ENCODE measurements at places on chromosomes 7 and 10.

DNA sequence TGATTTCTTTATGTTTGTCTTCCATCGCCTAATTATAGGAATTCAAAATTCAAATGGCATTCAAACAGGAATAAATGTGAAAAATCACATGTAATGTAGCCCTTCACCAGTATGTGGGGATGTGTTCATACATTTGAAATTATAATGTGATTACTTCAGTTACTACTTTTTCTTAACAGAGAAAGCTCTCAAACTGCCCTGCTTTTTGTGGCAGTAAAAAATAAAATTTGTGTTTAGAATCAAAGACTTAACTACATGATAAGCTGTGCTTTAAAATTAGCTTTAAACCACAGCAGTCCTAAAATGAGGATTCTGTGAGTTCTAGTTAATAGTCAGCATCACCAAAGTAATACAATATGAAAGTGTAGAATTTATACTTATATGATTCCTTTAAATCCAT, 7.8 kb upstream of the HERC4 start:
- DNase-seq: no peak

- DNase-seq: no peak
Measured at GRCh38 chr10:224571-224970, 89.3 kb downstream of the ZMYND11 start.

- no peak for DNase-seq
Measured at GRCh38 chr7:17131983-17132655, 166.3 kb upstream of the AHR start.

- no peak for DNase-seq
Measured at GRCh38 chr7:92615861-92616260, 25.7 kb upstream of the FAM133B start.

DNA sequence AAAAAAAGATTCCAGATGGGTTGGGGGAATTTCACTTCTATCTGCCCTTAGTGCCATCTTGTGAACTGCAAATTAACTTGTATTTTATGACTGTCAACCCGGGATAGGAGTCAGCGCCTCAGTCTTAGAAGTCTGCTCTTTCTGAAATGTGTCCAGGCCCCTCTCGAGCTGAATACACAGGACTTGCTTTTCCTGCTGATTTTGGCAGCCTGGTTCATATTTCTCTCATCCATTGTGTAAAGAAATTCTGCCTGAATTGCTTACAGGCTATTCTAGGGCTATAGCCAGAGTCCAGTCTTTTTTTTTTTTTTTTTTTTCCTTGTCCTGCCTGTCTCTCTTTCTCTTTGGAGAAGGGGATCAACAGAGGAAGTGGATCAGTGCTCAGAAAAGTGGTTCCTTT, 24.6 kb downstream of the GATA3 start:
- no peak for DNase-seq

DNA sequence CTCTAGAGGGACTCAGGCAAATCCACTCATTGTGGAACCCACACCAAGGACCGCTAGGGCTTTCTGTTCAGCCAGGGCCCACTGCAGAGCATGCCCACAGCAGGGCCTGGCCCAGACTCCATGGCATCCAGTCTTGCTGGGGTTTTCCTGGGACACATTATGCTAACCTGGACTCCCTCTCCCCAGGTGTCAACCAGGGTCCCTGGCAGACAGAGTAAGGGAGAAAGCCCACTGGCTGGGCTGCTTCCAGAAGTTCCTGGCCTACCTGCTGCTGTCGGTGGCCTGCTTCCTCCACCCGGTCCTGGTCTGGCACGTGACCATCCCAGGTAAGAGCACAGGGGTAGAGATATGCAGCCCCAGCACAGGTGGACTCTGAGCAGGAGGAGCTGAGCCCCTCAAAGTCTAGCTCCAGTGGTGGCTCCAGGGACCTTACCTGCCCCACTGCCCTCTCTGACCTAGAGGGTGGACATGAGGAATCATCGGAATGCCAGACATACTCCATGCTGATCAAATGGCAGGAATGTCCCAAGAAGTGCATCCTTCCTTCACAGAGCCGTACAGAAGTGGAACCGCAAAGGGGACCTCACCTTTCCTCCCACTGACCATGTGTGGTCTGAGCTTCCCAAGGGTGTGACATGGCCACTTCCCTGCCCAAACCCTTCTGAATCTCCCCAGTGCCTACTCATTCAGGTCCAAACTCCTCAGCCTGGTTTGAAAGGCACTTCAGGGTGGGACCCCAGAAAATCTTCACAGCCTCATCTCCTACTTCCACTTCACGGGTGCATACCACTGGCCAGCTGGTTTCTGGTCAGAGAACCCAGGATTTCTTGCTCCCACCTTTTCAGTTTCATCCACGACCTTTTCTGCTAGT, 22.5 kb downstream of the TMEM72 start:
- DNase-seq: no peak

DNA sequence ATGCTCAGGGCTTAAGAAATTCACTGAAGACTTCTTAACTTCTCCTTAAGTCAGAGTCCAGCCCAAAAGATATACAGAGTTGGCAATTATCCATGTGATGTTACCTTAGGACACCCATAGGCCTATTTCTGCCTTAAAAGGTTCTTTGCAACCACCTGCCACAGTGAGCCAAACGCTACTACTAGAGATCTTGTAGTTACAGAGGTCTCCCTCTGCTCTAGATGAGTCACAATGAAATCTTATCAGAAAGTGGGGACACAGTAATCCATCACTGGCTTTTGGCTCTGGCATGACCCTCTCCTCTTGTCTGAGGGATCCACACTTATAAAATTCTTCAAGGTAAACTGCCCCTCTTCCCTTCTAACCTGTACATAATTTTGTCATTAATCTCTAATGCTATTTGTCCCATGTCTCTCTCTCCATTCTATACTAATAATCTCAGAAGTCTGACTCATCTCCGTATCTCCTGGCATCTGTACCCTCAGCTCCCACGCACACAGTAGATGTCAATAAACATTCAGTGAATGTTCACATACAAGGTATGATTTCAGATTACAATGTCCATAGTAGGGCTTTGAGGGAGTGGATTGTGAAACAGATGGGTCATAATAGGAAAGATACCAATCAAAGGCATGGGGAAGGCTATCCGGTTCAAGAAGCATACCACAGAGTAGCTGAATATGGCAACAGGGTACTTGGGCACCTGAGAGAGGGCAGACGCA, 112.1 kb downstream of the SGMS1 start:
- DNase-seq: no peak

DNA sequence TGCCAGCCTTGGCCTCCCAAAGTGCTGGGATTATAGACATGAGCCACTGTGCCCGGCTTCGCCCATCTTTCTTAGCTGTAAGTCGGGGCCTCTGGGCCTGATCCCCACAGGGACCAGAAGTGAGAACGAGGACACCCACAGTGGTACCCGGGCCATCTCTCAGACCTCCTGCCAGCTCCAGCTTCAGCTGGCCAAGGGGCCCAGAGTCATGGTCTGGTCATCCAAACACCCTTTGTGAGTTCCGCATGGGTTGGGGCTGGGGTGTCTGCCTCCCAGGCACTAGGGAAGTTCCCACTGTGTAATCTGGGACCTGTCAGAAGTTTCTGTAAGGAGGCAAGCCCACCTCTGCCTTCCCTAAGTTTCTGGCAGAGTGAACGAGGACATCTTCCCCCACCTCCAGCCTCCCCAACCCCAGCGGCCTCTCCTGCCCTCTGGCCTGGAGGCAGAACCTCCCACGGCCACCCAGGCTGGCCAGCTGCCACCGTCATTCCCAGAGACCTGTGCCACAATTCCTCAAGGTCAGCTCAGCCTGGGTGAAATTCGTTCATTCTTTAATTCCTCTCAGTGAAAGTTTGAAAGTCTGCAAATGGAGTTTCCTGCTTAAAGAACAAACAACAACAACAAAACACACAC, 19.5 kb upstream of the FOXL3 start:
- DNase-seq: no peak

GRCh38 chr7:5343884-5344283, 61.1 kb downstream of the SLC29A4 start:
- DNase-seq: no peak

GRCh38 chr7:140192620-140193019, 15.8 kb upstream of the KDM7A start:
- no peak for DNase-seq

- no peak for DNase-seq
Measured at GRCh38 chr7:40786909-40787308, 652.1 kb downstream of the SUGCT start.

DNA sequence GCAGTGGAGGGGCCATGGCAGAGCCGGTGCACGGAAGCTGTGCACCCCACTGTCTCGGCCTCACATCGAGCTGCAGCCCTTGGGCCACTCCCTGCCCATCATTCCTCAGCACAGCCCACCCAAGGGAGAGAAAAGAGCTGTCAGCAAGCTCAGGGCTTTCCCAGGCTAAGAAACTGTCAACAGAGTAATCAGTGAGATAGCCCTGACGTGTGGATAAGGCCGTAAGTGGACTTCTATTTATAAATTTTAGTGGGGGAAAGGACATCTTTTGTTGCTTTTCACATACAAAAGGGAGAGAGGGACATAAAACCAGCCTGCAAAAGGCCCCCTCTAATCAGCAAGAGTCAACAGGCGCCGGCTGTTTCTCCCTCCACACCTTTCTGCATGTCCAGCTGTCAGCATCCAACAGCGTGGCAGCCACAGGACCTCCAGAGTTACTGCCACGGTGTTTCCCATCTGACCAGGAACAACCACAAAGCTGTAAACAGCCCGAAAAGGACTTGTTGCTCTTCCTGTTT, 56.8 kb upstream of the DDC start:
- DNase-seq: no peak

GRCh38 chr7:155007947-155008346, 5.0 kb upstream of the PAXIP1 start:
- no peak for DNase-seq

DNA sequence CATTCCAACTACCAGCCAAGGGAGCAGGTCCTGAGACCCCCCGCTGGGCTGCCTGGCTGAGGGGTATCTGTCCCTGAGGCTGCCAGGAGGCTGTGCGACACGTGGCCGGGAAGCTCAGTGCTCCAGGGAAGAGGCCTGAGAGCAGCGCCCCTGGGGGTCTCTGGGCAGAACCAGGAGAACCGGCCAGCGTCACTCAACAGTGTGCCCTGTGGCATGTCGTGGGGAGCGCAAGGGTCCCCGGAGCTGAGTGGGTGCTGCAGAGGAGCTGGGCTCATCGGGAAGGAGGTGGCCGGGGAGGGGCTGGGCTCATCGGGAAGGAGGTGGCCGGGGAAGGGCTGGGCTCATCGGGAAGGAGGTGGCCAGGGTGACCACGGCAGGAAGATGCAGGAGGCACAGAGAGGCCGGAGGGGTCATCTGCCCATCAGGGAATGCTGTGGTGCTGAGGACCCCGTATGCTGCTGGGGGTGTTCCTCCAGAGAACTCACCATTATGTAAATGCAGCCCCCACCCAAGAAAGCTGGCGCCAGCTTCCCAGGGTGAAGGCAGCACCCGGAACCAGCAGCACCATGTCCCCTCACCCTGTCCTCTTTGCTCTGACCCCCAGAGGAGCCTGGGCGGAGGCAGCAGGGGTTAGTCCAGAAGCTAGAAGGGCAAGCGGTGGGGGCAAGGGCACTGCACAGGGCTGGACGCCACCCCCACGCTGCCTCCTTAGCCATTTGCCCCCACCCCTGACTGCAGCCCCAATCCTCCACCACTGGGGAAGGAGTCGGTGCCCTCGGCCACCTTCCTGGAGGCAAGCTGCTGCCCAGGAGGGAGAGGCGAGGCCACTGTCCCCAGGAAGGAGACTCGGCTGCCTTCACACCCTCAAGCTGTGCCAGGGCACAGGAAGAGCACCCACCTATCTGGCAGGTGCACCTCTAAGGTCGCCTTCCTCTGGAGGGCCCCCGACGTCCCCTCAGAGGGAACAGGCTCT, 33.3 kb downstream of the CALML3 start:
- no peak for DNase-seq

GRCh38 chr10:43273543-43273942, 6.7 kb upstream of the RASGEF1A start:
- no peak for DNase-seq

DNA sequence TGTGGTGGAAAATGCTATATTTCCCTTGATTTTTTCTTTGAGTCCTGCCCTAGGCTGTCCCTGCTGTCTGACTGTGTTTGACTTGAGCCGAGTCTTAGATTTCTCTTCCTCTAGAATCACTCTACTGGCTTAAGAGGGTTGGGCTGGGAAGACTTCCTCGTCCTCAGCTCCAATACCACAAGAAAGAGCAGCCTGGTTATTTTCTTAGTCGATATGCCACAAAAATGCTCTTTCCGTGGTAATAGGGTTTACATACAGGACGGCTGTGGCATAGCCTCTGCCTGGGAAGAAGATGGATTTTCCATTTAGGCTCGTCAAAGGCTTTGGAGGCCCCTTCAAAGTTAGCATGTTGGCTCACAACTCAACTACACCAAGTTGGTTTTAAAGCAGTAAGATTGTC, 212.0 kb upstream of the IGFBP3 start:
- DNase-seq: no peak

GRCh38 chr10:122348512-122348911, 26.0 kb upstream of the PLEKHA1 start:
- DNase-seq: no peak

- no peak for DNase-seq
Measured at GRCh38 chr7:96614154-96614867, 95.3 kb downstream of the SEM1 start.

DNA sequence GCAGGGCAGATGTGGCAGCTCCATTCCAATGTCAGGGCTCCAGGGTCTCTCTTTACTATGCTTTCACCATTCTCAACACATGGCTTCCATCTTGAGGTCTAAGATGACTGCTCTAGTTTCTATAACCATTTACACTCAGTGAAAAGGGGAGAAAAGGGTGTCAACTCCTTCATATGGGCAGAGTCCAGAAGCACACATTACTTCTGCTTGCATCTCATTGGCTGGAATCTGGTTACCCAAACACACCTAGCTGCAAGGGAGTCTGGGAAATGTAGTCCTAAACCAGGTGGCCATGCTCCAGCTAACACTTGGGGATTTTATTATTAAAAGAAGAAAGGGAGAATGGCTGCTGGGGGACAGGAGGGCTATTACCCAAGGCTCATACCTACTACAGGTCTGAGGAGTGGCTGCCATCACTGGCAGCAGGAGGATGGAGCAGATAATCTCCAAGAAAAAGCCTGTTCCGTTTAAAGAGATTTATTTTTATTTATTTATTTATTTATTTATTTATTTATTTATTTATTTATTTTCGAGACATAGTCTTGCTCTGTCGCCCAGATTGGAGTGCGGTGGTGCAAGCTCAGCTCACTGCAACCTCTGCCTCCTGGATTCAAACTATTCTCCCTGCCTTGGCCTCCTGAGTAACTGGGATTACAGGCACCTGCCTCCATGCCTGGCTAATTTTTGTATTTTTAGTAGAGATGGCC, 29.1 kb upstream of the LBX1 start:
- no peak for DNase-seq

DNA sequence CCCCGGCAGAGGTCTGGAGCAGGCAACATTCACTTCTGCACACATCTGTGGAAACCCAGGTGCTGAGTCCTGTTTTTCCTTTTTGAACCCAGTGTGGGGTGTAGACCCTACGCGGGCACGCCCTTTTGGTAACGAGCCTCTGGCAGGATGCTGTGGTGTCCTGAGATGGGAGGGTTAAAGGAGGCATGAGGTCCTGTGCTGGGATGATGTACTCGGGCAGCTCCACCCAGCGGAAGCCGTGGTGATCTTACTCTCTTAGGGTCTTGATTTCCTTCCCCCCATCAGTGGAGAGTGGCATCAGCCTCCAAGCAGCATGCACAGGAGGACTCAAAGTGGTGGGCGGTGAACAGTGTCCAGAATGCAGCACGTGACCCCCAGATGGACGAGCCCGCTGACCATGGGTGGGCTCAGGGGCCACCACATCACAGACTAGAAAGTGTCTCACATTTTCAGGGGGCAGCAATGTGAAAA, 148.6 kb downstream of the DNAJB6 start:
- no peak for DNase-seq

All from gastrocnemius medialis (tissue), 4 donors.